ENCODE measurements at places on chromosomes 6 and 20.

DNA sequence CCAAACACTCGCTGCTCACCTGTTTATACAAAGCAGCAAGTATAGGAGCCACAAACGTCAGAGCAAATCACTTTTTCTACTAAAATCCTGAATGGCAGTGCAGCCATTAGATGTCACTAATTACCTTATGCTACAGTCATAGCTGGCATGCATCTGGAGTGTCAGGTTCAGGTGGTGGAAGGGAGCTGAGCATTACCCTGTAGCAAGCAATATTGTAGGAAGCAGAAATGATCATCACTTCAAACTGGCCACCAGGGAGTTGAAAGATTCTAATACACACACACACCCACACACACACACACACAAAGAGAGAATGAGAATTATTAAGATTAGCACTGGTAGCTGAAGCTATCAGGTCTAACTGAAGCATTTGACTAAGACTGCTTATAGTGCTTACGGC is 75.8 kb downstream of the EFHC1 start:
- DNase-seq, result no peak

DNA sequence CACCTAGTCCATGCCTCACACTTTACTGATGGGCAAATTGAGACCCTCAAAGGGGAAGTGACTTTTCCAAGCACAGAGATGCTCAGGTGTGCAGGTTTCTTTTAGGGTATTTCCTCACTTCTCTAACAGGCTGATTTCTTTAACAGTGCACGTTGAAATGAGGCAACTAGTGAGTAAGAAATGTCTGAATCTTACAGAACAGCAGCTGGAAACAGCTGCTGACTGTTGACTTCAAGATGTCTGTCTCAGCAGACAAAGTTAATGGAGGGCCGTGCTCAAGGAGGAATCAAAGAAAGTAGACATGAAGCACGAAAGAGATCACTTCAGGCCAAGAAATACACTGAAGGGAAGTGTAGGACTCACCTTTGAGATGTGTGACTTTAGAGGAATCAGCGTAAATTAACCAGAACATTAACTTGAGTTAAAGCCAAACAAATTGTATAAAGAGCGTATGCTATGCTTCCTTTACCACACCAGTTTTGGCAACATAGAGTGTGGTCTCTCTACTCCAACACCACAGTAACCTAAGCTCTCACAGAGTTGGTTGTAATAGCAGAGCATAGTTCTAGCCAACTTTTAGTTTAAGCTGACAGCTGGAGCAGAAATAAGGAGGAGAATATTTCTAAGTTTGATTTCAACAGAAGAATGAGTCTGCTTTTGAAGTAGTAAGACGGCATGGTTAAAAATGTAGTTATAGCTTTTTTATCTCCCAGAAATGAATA is 60.9 kb downstream of the SAMD3 start:
- no peak for DNase-seq

DNA sequence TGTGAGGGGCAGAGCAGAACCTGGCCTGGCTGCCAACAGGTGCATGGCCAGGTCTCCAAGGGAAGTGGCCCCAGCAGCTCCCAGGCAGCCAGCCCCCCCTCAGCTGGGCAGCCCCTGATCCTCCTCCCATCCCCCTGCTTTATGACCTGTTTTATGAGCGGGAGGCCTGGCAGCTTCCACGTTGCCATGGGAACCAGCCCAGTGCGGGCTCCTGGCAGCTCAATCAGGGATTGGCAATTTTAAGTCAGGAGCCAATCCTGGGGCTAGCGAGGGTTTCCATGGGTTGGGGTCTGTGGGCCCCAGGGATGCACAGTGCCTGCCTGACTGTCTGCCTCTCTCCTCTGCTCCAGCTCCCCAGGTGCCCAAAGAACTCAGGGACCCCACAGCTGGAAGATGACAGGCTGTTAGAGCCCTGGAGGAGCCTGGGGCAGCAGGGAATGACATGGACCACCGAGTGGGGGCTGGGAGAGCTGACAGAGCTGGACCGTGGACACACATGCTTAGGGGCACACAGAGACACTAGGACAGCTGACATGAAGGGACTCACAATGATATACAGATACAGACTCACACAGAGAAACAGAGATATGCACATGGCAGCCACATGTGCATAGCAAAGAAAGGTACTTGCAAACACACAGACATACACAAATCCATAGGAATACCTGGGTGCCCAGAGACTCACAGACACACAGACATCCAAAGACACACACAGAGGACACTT is 56.5 kb upstream of the SIRPA start:
- DNase-seq, result peak; percentile 51

GRCh38 chr6:12379181-12379580 is 89.0 kb downstream of the EDN1 start:
- DNase-seq, result no peak

- no peak for DNase-seq
Observed at GRCh38 chr6:118594877-118595276, 46.8 kb downstream of the PLN start.

GRCh38 chr6:5490501-5491069 is 229.3 kb downstream of the FARS2 start:
- peak; percentile 98 for DNase-seq

DNA sequence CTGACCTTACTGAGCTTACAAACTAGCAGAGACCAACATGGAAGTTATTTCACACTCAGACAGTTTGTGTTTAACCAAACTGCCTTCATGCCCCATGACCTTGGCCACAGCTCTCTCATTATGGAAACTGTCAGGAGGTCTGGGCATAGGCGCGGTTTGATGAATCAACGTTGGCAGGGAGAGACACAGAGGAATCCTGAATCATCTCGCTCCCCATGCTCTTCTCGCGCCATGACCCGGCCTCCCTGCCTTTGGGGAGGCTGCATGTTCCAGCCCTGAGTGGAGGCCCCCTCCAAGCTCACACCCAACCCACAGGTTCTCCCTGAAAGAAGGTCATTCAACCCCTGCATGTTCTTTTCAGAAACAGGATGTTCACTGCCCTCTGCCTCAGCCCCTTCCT is 15.9 kb upstream of the GDAP1L1 start:
- no peak for DNase-seq

GRCh38 chr20:49507741-49508434 is 25.4 kb upstream of the KCNB1 start:
- peak; percentile 76 for DNase-seq

- no peak for DNase-seq
Observed at GRCh38 chr6:63410435-63411426, 90.9 kb upstream of the LGSN start.

DNA sequence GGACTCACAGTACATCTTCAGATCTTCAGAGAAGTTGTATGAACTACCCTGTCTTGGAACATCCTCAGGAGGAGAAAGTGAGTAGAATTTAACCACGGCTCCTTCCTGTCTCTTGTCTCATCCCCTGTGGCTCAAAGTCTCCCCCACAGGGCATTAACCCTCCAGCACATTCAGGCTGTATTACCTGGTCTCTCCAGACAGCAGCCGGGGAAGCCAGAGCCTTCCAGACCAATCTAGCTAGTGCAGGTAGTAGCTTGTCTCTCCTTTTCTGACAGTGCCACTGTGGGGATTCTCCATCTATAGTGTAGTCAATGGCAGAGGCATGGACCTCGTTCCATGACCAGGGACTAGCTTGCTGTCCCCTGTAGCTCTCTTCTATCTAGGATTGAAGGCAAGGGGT is 16.9 kb upstream of the ELMO2 start:
- DNase-seq, result no peak

DNA sequence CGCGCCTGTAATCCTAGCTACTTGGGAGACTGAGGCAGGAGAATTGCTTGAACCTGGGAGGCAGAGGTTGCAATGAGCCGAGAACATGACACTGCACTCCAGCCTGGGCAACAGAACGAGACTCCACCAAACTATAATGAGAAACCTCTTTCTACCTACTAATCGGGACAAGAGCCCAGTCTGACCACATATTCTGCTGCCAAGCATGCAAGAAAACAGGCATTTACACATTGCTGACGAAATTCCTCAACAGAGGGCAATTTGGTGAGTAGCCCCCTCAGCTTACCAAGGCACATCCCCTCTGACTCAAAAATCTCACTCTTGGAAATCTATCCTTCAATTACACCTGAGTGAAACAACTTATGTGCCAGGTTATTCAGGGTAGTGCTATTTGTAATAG is 81.2 kb downstream of the SLC23A2 start:
- no peak for DNase-seq

GRCh38 chr6:82818727-82819126 is 246.9 kb downstream of the UBE3D start:
- DNase-seq, result no peak

DNA sequence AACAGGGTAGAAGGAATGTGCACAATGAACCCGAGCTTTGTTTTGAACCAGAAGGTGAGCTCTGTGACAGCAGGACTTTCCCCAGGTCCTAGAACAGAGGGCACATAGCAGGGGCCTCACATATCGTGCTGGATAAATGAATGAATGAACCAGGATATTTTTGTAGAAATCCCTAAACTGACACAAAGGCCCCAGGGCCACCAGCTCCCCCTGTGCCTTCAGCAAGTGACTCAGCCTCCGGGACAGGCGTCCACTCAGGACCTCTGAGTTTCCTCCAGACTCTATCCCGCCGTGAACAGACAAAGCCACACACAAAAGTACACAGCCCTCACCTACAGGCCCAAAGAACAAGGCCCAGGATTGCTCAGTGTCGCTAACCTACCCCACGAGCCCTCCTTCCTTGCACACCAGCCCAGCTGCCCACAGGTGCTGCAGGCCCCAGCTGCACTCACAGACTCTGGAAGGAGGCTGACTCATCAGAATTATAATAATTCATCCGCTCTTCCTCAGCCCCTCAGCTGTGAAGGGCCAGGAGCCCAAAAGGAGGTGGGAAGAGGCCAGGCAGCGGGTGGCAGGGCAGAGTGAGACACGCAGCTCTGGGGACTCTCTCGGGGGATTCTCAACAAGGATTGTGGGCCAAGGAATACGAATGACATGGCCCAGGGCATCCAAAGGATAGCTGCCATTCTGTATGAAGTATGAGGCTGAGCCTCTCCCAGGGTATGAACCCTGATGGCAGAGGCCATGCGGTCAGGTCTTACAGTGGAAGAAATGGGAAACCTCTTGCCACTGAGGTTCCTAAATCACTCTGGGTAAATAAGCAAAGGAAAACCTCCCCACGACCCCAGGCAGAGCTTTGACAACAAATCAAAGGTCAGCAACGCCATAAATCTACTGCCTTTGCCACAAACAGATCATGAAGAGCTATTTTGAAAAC is 40.9 kb downstream of the SUMO4 start:
- no peak for DNase-seq

DNA sequence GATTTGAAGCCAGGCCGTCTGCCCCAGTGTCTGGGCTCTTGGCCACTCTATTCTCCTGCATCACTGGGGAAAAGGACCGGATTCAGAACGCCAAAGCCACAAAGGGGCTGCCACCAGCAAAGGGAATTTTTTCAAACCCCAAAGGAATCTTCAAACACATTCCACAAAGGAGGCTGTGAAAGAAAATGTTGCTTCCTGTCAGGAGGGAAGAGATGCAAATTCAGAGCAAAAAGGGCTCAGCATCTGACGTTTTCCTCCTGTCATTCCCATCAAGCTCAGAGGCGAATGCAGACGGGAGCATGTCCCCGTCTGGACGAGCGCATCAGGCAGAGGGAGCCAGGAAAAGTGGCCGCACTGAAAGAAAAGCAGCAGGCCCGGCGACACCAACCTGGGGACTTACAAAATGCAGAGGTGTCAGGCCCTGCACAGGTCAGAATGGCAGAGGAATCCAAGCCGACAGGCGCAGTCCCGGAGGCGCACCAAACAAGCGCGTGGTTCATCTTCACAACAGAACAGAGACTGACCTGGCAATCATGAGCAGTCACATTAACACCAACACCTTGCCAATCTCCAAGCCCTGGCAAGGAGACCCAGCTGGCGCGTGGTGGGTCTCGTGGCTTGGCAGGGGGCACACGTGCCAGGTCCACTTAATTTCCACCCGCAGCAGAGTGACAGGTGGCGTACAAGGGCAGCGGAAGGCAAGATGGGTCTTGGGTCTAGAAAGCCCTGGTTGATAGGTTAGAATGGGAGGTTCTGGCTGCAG is 62.8 kb downstream of the GRM4 start:
- no peak for DNase-seq

- DNase-seq, result no peak
Observed at GRCh38 chr6:78489874-78490273, 377.5 kb upstream of the IRAK1BP1 start.

DNA sequence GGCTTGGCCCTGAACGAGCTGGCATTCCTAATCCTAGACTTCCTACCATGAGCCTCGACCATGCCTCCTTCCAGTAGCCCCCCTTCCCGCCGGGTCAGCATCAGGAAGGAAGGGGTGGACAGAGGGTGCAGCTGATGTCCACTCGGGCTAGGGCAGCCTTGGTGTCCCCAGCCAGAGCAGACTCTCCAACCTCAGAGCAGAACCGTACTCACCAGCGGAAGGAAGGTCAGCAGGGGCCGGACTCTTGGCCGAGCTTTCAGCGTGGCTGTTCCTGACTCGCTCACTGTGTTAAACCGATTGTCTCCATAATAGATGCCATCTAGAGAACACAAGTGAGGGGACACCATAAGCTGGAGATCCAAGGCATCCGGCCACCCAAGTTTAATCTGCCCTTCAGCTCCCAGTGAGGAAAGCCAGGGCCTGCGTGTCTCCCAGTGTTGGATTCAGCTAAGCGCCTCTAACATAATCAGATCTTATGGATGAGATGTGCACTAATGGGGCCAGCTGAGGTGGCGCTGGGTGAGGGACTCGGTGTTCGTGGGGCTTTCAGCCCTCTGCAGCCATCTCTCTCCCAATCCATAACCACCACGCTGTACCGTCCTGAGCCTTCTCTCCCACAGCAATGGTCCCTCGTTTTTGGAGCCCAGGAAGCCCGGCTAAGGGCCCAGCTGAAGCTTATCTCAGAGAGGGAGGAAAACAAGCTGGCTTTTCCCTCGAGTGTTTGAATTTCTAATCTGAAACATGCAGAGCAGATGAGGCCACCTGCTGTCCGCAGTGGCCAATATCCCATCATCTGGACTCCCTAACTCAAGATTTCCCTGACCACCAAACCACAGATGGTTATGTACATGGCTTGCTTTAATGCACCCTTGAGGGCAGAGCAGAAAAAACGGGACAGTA is 13.7 kb downstream of the C6orf132 start:
- DNase-seq, result no peak

DNA sequence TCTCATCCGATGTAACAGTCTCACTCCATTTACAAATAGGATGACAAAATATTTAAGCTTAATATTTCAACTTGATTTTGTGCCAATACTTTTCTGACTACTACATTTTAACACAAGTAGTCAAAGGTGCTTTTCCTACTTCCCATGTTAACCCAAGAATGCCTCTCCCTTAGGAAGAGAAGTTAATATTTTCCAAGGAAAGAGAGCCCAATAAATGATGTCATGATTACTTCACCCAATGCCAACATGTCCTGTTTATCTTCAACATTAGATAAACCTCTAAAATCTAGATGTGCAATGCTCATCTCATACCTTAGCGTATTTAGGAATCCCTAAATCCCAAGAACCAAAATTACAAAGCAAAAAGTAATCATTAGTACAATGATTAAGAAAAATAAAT is 156.7 kb upstream of the TENT5A start:
- no peak for DNase-seq

- DNase-seq, result no peak
Observed at GRCh38 chr20:23404196-23404595, 17.1 kb downstream of the NAPB start.

- DNase-seq, result no peak
Observed at GRCh38 chr6:43945768-43946080, 175.7 kb downstream of the VEGFA start.

GRCh38 chr20:61924211-61924857 is 141.3 kb downstream of the TAF4 start:
- DNase-seq, result no peak
